Activated T-helper 2 cell treated with anti-CD3 and anti-CD28 coated beads, Interferon-gamma antibody, Interleukin-2, Interleukin-4, amounts not matched to agents 10 μg/mL and 5 μg/mL and 100 μg/mL, durations not matched to agents 14 hours and 24 hours and 36 hours (primary cell): ENCODE measurements at places on chromosomes 12 and 14.
A peak's percentile ranks its signal among the peaks of the same experiment; 100 is the strongest.

DNA sequence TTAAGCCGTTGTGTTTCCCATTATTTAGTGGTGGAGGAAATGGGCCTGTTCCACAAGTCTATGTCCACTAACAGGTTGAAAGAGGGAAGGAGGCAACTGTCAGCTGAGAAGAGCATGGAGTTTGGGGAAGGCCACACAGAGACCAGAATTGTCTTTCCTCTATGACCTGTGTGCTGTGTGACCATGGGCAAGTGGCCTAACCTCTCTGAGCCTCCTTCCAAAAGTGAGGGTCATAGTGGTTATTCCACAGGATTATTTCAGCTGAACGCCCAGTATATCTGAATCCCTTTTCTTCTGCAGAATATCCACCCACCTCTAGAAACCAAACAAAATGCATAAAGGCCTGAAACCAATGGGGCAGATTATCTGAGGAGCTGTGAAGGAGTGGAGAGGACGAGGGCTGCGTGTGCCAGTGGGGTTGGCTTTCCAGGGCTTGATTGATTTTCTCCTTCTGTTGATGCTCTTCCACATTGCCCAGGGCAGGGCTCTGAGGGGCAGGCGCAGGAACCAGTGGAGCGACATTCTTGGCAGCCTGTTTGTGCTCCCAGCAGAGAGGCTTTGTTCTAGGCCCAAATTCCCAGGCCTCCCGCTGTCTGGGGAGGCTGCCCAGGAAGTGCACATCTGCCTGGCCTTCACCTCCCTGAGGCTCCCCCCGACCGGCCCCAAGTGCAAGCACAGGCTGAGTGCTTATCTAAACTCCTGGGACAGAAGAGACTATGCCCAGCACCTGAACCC, 452.7 kb downstream of the BCL11B start:
- DNase-seq, result no peak

- no peak for DNase-seq
Observed at GRCh38 chr12:6959805-6960592, 8.8 kb downstream of the PTPN6 start.

- DNase-seq, result no peak
Observed at GRCh38 chr14:60008042-60008441, 83.7 kb upstream of the PCNX4 start.

DNA sequence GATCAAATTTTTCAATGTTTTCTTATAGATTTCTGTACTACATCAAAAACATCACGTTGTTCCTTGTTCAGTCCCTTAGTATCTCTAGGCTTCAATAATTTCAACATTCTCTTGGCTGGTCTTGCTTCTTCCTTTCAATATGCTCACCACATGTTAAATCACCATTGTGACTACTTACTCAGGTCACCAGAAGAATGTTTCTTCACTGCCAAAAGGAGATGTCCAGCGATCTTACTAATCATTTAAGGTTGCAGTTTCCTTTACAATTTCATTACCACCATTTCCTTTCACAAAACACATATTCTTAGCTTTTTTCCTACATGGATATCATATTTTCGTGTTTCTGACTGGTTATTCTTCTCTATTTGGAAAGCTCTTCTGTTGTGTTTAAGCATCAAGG, 363.8 kb downstream of the NAV3 start:
- no peak for DNase-seq

DNA sequence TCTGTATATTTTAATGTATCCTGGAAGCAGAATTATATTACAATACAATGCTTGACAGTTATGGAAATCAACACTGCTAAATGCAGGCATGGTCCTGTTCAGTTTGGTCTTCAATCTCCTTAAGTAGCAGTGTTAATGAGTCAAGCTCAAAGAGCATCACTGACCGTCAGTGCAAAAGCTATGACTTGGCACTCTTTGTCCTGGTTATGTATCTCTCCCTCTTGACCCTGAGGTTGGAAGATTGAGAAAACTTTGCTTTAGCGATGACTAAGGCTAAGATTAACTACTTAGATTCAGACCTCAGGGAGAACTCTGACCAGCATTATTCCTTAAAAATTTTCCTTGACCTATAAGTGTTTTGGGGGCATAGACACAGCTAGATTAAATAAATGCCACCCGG, 10.9 kb downstream of the CLEC7A start:
- DNase-seq, result no peak

GRCh38 chr12:98744680-98745079, 99.6 kb downstream of the APAF1 start:
- no peak for DNase-seq

DNA sequence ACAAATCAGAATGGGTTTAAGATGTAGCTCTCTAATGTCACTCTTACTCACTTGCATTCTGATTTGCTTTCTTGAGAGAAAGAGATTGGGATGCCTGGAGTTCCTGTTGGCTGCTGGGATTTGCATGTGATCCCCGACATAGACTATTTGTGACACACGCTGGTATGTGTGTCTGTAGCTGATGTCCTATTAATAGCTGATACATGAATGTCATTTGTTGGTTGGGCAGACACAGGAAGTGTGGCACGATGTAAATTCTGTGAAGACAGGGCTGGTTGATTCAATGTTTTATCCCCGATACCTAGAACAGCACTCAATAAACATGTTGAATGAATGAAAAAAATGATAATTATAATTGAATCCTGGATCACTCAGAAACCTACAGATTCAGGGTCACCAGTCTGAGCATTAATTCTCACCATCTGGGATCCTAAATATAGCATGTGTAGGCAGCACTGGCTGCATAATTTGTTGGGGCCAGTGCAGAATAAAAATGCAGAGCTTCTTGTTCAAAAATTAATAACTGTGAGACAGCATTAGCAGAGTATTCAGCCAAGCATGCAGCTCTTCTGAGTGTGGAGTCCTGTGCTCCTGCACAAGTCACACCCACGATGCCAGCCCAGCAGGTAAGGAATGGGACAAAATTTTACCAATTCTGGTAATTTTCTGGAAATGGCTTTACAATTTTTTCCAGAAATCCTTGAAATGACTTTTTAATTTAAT, 35.5 kb upstream of the SOCS2 start:
- DNase-seq, result no peak

- no peak for DNase-seq
Observed at GRCh38 chr14:88592031-88592430, 29.2 kb downstream of the ZC3H14 start.

- DNase-seq, result no peak
Observed at GRCh38 chr12:27555361-27555760, 31.4 kb downstream of the PPFIBP1 start.

- no peak for DNase-seq
Observed at GRCh38 chr12:50174971-50175715, 8.0 kb upstream of the CERS5 start.

DNA sequence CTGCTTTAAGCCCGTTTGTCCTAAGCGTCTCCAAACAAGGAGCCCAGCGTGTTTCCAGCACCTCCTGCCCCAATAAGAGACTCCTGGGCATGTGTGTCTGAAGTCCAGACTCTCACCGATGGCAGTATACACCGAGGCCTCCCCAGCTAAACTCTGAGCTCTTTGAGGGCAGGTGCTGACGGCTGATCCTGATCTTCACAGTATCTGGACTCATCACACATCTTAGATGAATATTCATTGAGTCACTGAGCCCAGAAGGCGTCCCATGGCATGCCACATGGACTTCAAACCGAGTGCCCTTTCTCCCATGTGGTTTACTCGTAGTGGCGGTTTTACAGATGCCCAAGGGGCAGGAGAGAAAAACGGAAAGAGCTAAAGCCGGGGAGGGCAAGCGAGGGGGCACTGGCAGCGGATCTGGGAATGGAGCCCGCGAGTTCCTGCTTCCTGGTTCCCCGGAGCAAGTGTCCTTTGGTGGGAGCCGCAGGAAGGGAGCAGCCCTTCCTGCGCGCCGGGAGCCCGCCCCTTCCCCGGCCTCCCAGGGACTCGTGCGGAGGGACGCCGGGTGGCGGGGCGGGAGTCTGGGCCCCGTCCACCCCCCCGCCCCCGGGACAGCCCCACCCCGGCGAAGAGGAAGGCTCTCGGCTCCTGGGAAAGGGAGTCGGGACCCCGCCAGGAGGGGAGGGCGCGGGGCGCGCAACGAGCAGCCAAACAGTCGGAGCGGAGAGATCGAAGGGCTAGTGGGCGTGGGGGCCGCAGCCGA, 585 bp upstream of the TEAD4 start:
- DNase-seq, result no peak

GRCh38 chr12:56546680-56547079, 25.1 kb downstream of the RBMS2 start:
- DNase-seq, result no peak

- DNase-seq, result peak; percentile 28
Observed at GRCh38 chr14:55129428-55130195, 560 bp downstream of the LGALS3 start.

- DNase-seq, result no peak
Observed at GRCh38 chr14:95503365-95504134, 12.9 kb downstream of the SYNE3 start.

DNA sequence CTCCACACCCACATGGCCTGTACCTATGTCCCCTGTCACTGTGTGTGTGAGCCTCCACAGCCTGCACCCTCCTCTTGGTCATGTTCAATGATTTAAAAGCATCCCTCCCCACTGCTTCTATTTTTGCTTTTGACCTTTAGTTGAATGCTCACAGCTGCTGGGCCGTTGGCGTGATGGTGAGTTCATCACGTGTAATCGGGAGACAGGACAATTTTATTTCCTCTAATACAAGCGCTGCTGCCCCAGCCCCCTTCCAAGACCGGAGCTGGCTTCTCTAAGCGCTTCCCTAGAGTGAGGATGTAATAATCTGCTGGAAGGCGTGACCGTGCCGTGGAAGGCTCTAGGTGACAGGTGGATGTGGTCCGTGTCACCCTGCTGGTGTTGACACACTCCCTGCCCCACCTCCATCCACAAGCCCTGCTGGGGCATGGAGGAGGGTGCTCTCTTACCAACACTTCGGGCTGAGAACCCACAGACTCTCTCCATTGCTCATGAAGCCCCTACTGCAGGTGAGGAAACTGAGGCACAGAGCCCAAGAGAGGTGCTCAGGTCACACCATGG, 25.4 kb downstream of the CCDC85C start:
- DNase-seq, result no peak

DNA sequence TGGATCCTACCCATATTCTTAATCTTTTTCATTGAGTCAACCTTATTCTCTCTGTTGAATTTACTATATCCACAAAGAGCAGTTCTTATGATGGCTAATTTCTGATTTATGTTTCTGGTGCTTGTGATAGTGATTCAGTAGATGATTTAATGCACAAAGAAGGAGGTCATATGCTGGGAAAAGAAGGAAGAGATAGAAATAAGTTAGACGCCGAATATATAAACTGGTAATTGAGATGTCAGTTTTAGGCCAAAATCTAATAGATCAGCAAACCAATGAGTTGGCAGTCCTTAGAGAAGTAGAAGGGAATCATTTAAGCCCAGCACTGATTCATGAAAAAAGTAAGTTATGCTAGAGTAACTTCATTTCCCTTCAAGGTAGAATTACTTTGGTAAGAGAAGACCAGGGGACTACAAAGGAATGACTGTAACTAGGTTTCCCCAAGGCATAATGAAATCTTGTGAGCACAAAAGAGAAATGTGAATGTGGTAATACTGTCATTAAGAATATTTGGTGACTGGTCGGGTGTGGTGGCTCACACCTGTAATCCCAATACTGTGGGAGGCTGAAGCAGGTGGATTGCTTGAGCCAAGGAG, 132.4 kb downstream of the TGFB3 start:
- no peak for DNase-seq

DNA sequence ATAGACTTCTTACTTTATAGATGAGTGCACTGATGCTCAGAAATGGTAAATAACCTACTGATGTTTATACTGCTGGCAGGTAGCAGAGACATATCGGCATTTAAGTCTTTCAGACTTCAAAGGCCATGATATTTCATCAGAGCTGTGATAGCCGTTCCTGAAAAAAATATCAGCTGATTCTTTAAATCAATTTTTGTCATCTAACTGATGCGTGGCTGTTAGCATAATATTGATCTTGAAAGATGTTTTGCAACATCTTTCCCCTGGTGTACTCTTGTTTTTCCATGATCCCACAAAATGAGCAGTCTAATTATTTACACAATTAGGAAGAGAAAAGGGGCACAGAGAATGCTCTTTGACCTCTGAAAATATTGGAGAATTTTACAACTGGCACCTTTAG, 1.6 kb upstream of the SLCO1B1 start:
- DNase-seq, result no peak

- no peak for DNase-seq
Observed at GRCh38 chr14:92759679-92760523, 11.5 kb upstream of the LGMN start.

DNA sequence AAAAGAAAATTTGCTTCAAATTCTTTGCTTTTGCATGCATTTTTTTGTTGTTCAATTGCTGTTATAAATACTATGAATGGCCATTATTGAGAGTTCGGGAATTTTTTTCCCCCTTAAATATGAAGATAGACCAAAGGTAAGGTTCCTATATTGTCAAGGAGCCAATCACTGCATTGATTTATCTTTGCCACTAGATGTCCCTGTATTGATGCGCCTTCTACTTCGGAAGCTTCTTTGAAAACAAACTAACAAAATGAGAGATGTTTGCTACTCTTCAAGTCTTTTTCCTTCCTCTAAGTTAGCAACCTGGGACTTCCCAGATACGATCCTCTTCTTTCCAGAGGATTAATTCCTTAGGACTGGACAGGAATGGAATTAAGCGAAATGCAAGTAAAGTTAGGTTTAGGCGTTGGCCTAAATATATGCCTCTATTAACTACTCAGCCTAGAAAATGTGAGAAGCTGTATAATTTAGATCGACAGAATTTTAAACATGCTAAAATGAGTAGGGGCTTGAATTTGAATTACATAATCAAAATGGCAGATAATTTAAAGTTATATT, 318.1 kb downstream of the AEBP2 start:
- no peak for DNase-seq
